ENCODE measurements at places on chromosomes 16 and 17.

GRCh38 chr16:30904114-30904780 is 7.8 kb downstream of the CTF1 start:
- DNase-seq = no peak

DNA sequence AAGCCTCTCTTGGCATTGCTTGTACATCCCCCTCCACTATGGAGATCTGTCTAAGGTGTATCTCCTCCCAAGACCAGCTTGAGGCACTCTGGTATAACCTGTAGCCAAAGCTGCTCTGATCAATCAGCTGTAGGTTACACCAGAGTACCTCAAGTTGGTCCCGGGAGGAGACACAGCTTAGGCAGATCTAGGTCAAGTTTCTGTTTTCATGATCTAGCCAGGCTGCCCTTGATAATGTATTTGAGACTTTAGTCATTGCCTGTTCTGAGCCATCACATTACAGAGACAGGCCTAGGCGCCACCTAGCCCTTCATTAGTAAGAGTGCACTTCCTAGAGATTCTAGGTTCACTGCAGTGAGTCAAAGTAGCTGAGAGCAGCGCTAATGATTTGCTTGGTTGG is 31.4 kb downstream of the ASGR1 start:
- no peak for DNase-seq

- no peak for DNase-seq
Measured at GRCh38 chr17:16923097-16923903, 48.6 kb downstream of the TNFRSF13B start.

DNA sequence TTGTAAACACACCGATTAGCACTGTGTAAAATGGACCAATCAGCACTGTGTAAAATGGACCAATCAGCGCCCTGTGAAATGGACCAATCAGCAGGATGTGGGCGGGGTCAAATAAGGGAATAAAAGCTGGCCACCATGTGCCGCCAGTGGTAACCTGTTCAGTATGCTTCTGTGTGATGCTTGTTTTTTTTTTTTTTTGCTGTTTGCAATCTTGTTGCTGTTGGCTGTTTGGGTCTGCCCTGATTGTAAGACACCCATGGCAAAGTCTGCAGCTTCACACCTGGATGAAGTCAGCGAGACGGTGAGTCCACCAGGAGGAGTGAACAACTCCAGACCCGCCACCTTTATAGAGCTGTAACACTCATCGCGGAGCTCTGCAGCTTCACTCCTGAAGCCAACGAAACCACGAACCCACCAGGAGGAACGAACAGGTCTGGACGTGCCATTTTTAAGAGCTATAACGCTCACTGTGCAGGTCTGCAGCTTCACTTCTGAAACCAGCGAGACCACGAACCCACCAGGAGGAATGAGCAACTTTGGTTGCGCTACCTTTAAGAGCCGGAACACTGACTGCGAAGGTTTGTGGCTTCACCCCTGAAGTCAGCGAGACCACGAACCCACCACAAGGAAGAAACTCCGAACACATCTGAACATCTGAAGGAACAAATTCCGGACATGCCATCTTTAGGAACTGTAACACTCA is 85.0 kb upstream of the MED9 start:
- peak; percentile 48 for DNase-seq

DNA sequence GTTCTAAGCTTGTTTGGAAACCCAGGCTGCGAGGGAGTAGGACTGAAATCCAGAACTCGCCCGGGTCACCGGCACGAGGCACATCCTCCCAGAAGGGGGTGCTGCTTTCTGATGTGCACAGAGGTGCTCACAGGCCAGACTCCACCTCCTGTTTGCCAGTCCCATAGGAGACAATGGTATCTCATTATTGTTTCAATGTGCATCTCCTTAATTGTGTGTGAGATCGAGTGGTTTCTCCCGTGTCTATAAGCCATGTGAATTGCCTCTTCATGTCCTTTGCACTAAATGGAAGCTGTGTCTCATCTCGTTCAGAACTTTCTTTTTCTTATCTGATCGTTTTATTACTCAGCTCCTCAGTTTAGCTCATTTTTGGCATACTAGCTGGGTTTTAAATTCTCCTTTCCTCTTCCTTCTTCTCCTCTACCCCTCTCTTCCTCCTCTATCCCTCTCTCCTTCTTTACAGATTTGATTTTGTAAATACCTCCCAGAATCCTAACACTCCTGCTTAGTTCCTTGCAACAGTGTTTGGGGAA is 32.1 kb upstream of the PRKCB start:
- peak; percentile 30 for DNase-seq

DNA sequence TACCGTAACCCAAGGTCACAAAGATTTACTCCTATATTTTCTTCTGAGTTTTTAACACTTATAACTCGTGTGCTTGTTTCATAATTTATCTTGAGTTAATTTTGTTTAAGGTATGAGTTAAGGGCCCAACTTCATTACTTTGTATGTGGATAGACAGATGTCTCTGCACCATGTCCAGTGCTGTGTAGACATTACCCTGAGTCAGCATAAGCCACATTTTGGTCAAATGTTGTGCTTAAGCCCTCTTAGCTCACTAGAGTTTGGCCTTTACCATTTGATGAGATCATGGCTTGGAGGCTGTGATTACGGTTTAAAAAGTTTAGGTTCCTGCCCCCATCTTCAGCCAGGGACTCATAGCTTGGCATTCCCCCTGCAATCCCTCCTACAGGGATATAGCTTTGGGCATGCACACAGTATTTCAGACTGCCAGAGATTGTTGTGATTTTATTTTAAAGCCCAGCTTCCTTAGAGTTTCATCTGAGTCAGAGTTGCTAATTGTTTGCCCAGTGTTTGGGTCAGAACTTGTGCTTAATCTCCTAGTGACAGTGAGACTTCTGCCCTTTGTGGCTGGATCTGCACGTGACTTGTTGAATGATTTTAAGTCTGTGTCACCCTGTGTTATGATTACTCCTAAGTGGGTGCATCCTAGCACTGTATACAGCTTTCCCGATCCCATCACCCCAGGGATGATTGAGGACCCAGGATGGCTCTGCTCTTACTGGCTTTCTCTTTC is 393.1 kb downstream of the CNTNAP4 start:
- no peak for DNase-seq

- DNase-seq = no peak
Measured at GRCh38 chr17:55576237-55576995, 65.2 kb upstream of the SMIM36 start.

GRCh38 chr17:46167826-46168569 is 25.2 kb downstream of the KANSL1 start:
- no peak for DNase-seq

DNA sequence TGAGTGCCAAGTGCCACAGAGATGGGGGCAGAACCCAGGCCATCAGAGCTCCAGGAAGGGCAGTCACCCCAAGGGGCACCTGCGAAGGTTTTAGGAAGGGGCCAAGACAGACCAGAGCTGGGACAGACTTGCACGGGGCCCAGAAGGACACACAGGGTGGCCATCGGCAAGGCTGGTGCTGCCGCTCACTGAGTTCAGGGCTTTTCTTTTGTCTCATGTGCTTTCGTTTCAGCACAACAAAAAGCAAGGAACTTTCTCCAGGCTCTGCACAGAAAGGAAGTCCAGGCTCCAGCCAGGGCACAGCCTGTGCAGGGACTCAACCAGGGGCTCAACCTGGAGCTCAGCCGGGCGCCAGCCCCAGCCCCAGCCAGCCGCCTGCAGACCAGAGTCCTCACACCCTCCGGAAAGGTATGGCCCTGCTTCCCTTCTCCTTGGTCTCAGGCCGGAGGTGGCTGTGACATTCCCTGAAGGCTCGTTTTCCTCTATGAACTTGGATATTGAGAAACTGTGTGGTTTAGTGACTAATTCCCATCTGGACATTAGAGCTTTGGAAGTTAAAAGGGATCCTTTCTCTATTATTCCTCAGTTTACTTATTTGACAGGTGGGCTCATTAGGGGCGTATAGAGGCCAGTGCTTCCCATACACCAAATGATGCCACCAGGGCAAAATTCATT is 37.9 kb downstream of the ELAC2 start:
- no peak for DNase-seq

DNA sequence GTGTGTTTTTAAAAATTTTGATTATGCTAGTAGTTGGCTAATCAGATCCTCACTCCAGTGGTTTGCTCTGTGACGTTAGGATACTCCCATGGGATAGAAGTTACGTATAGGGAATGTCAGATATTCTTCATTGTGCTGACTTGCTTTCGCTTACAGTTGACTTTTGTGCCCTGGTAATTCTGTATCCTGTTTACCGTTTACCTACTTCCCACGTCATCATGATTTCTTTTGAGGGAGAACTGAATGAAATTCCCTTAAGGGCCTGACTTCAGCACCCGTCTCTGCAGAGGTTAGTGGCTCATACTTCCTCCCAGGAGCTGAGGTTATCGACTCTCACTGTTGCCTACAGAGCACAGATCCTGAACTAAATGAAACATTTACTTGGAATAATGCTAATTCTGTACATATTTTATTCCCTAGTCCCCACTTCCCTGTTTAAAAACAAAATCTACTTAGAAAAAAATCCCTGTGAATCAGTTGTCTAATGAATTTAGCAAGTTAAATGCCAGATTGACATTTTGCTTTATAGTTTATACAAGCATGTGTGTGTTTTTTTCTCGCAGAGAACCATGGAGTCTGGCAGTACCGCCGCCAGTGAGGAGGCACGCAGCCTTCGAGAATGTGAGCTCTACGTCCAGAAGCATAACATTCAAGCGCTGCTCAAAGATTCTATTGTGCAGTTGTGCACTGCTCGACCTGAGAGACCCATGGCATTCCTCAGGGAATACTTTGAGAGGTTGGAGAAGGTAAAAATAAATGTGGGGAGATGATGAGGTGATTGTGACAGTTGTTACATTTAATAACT is 2.8 kb downstream of the PRKAR1A start:
- no peak for DNase-seq

- DNase-seq = no peak
Measured at GRCh38 chr17:64547319-64547718, 40.5 kb downstream of the CEP95 start.
